A673 (cell line): ENCODE measurements at places on chromosomes 2 and 18. TPM values are rescaled to one million over a fixed set of nuclear protein-coding genes. Genes with fewer than 3 reads are reported as not detected.

GRCh38 chr2:99458529-99458928 is 31.3 kb downstream of the REV1 start:
- DNase-seq, result no peak
- no peak overlapping the region for H3K27ac ChIP-seq
- peaks cover 24% of the 10 kb centered on the region for H3K36me3 ChIP-seq
- no peak overlapping the region for H3K4me3 ChIP-seq
- no peaks in the 10 kb centered on the region for H3K4me1 ChIP-seq
- H3K27me3 ChIP-seq, result no peaks in the 10 kb centered on the region

TCF4 gene
- 143 and 147 TPM in 2 replicates for total RNA-seq

DNA sequence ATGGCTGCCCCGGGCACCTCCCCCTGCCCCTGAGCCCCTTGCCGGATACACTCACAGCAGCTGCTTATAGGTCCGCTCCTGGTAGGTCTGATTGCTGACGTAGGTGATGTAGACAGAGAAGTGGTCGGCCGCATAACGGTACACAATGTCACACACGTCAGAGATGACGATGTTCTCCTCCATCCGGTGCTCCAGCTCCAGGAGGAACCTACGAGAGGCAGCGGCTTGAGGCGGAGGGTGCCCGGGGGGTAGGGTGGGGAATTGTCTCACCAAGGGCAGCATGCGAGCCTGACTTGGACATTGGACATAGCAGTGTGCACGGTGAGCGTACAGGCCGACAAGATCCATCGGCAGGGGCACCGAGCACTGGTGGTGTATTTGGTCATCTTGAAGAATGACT is 22.8 kb downstream of the SNORC start:
- no peaks in the 10 kb centered on the region for H3K36me3 ChIP-seq
- no peak overlapping the region for H3K27ac ChIP-seq
- no peaks in the 10 kb centered on the region for H3K4me1 ChIP-seq
- H3K4me3 ChIP-seq, result no peak overlapping the region
- no peaks in the 10 kb centered on the region for H3K27me3 ChIP-seq

DNA sequence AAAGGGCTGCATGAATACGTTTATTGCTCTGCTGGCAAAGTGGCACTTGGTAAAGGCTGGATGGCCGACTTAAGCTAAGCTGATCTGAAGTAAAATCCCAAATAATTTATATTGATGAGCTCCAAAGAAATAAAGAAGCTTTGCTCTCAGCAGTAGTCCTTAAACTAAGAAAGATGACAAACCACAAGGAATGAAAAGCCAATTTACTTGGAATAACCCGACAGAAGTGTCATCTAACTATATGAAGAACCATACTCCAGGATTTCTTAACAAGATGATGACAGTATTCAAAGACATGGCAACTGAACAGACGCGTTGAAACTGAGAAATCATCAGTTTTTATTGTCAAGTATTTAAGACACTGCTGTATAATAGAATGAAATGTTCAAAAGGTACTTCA is 294.1 kb downstream of the PDE11A start:
- no peak overlapping the region for H3K4me3 ChIP-seq
- no peaks in the 10 kb centered on the region for H3K4me1 ChIP-seq
- H3K36me3 ChIP-seq, result no peaks in the 10 kb centered on the region
- H3K27me3 ChIP-seq, result no peaks in the 10 kb centered on the region
- DNase-seq, result peak; percentile 7
- H3K27ac ChIP-seq, result no peak overlapping the region

DNA sequence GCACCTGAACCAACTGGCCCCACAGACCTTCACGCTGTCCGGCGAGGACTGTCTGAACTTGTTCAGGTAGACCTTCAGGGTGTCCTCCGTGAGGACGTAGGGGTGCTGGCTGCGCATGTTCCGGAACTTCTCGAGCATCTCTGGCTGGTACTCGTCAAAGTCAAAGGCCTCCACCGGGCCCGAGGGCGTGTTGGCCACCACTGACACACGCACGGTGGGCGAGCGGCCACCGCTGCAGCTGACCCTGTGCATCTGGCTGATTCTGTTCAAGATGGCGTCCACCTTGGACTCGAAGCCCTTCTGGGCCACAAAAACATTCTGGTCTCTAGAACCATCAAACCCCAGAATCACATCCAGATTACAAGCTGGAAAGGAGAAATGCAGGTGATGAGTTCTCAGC is 48.3 kb downstream of the COL6A3 start:
- no peak overlapping the region for H3K27ac ChIP-seq
- no peak for DNase-seq
- no peaks in the 10 kb centered on the region for H3K4me1 ChIP-seq
- no peaks in the 10 kb centered on the region for H3K36me3 ChIP-seq
- no peaks in the 10 kb centered on the region for H3K27me3 ChIP-seq

GRCh38 chr2:143217512-143218115 is 88.4 kb downstream of the ARHGAP15 start:
- no peak overlapping the region for H3K4me3 ChIP-seq
- no peak for DNase-seq
- no peak overlapping the region for H3K27ac ChIP-seq

DNA sequence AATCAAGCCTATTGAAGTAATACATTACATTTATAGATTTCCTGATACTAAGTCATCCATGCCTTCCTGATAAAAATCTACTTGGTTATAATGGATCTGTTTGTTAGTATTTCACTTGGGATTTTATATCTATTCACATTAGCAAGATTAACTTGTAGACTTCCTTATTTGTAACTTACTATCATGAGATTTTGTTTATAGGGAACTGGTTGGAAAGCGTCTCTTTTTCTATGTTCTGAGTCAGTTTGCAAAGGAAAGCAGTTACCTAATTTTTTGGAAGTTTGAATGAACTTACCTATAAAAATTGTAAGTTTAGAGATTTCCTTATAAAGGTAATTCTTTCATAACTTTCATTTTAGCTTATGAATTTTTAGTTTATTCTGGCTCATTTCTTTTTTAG is 141.4 kb downstream of the SMAD7 start:
- H3K27me3 ChIP-seq, result no peaks in the 10 kb centered on the region
- H3K36me3 ChIP-seq, result no peaks in the 10 kb centered on the region
- H3K27ac ChIP-seq, result no peak overlapping the region
- H3K4me3 ChIP-seq, result no peak overlapping the region

DNA sequence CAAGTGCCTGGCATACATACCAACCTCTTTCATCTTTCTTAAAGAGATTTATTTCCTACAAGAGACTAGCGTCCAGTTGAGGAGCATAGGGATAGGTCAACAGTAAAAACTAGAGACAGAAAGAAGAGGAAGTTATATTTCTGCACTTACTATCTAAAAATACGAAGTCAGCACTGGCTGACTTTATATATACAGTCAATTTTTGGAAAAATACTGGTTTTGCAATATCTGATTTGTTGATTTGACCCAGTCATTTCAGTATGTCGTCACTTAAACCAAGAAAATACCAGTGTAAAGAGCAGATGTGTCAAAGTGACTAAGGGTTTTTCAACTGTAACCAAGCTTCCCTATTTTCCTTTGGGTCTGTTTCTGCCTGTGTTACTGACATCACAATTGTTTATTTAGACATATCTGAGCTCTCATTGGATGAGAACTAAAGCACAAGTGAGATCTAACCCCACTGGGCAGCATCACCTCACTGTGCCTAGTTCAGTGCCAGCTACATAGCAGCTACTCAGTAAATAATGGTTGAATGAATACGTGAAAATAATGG is 23.0 kb downstream of the CYTIP start:
- H3K27ac ChIP-seq, result no peak overlapping the region
- H3K36me3 ChIP-seq, result no peaks in the 10 kb centered on the region
- H3K27me3 ChIP-seq, result no peaks in the 10 kb centered on the region
- no peak overlapping the region for H3K4me3 ChIP-seq
- DNase-seq, result no peak

DNA sequence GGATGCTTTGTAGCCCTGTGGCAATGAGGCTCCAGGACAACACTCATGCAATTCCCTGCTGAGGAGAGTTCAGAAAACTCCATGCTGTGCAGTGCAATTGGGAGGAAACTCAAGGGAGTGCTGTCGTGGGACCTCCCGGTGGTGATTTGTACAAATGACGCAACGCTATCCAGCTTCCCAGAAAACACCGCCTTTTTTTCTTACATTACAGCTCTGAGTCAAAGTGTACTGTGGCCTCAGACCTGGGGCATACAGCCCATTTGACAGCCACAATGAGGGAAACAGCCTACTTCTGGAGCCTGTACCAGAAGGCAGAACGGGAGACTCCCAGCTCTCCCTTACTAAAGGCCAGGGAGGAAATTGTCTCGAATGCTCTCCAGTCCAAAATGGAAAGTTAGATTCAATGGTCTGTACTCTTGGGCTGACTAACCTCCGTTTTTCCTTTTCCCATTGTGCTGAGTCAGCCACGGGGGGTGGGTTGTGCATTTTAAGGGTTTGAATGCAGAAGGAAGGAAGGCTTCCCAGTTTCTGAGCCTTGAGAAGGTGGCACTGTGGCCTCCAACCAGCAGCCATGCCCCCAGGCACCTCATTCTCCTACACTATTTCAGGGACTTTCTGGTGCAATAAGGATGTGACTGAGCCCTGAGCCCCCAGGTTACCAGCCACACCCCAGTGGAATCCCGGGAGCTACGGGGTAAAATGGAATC is 16.4 kb upstream of the CYP1B1 start:
- H3K36me3 ChIP-seq, result no peaks in the 10 kb centered on the region
- no peaks in the 10 kb centered on the region for H3K27me3 ChIP-seq
- peaks cover 41% of the 10 kb centered on the region for H3K4me1 ChIP-seq
- peak overlapping the region; percentile 28 for H3K27ac ChIP-seq
- peak; percentile 54 for DNase-seq
- no peak overlapping the region for H3K4me3 ChIP-seq

DNA sequence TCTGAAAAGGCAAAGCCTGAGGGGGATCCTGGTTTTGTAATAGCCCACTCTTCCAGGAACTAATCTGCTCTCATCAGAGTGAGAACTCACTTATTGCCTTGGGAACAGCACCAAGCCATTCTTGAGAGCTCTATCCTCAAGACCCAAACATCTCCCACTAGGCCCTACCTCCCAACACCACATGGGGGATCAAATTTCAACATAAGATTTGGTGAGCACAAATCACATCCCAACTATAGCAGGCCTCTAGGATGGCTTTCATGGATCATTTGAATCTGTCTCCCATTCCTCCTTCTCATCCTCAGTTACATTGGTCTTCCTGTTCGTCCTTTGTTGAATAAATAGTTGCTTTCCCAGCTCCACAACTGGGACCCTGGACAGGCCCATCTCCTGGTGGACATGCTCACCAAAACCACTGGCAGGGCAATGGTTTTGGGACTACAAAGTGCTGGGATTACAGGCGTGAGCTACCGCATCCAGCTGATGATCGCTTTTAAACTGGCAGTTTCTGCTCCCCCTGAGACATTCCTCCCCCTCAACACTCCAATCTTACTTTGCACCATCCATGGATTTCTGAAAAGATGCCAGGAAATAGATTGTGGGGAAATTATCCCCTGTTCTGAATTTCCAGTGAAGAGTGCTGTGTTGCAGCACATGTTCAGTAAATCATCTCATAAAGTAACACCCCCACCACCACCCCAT is 42.6 kb downstream of the MCFD2 start:
- H3K27ac ChIP-seq, result no peak overlapping the region
- peaks cover 12% of the 10 kb centered on the region for H3K4me1 ChIP-seq
- H3K4me3 ChIP-seq, result no peak overlapping the region

DNA sequence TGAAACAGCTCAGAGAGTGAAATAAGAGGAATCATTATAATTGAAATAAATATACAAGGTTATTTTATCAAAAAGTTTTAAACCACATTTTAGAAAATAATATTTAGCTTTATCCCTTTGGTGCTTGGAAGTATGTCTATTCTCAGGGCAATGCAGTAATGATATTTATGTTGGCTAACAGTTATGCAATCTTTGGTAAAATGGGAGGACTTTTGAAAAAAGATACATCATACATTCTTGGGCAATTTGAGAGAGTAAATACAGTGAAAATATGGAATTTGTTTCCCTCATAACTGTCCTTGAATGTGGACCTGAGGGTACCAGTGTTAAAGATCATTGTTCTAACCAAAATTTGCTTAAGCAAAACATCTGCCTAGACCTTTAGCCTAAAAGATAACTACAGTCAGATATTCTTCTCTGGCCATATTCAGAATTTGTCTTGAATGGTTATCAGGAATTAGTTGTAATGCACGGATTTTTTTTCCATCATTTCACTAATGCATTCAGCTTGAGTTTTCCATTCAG is 137.2 kb downstream of the LRRTM1 start:
- H3K4me3 ChIP-seq, result no peak overlapping the region
- H3K4me1 ChIP-seq, result no peaks in the 10 kb centered on the region
- no peak for DNase-seq
- no peak overlapping the region for H3K27ac ChIP-seq
- H3K27me3 ChIP-seq, result no peaks in the 10 kb centered on the region
- no peaks in the 10 kb centered on the region for H3K36me3 ChIP-seq

CCDC121 gene
- total RNA-seq, result 3.3 and 4.4 TPM in 2 replicates

- H3K27me3 ChIP-seq, result no peaks in the 10 kb centered on the region
- peaks cover 63% of the 10 kb centered on the region for H3K36me3 ChIP-seq
- H3K4me3 ChIP-seq, result no peak overlapping the region
- peak overlapping the region; percentile 18 for H3K27ac ChIP-seq
These were observed 60.8 kb downstream of the NCKAP1 start for GRCh38 chr2:182977463-182977862.

DNA sequence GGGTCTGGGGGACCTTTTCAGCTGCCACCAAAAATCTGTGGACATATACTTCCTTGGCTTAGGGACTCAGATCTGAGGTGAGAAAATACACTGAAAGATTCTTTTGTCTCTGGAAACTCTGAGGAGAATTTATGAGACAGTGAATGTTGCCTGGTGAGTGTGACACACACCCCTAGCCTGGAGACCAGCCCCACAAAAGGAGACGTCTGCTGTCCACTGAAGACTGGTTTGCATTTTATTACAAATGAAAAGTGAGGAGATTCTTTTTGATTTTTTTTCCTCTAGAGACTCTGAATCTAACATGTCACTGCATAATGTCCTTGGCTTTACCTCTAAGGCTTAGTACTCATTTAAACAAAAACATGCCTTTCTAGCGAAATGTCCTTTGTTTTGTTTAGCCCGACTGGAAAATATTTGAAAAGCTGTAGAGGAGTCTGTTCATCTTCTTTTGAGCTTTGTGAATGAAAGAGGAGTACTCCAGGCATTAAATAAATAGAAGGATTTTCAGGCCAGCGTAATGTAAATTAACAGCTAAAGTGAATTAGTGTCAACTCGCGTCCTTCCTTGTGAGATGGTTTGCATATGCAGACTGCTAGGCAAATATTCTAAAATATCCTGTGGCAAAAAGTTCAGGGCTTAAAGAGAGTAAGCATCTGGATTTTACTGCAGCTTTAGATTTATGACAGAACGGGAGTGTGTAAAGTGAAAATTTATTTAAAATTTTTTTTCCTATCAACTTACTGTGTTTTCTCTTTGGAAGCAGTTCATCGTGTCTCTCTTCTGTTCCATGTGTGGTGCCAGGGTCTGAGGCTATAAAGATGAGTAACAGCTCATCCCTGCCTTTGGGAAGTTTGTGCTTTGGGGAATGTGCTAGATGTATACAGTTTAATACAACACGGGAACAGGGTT is 125.4 kb downstream of the VWA3B start:
- no peak overlapping the region for H3K4me3 ChIP-seq
- no peaks in the 10 kb centered on the region for H3K36me3 ChIP-seq
- peaks cover 58% of the 10 kb centered on the region for H3K27me3 ChIP-seq
- H3K4me1 ChIP-seq, result no peaks in the 10 kb centered on the region
